ENCODE measurements at places on chromosomes 11 and 22.

- DNase-seq, result no peak
Observed at GRCh38 chr11:47338396-47339241, 13.9 kb downstream of the MYBPC3 start.

GRCh38 chr11:12989428-12990161, 19.5 kb upstream of the RASSF10 start:
- no peak for DNase-seq

DNA sequence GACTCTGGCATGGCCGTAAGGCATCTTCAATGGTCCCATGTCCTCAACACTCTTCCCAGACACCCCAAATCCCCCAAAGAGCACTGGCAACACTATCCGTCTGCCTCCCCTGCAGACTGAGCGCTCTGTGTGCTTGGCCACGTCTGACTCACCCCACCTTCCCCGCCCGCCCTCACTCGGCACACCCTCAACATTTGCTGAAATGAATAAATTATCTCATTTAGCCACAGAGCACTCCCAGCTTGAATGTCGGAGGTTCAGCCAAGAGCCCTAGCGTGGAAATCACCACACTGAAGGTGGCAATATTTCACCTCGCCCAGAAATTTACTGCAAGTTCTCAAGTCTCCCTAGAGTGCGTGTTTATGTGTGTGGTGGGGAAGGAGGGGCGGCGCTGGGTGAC, 46.6 kb upstream of the TCF20 start:
- no peak for DNase-seq

DNA sequence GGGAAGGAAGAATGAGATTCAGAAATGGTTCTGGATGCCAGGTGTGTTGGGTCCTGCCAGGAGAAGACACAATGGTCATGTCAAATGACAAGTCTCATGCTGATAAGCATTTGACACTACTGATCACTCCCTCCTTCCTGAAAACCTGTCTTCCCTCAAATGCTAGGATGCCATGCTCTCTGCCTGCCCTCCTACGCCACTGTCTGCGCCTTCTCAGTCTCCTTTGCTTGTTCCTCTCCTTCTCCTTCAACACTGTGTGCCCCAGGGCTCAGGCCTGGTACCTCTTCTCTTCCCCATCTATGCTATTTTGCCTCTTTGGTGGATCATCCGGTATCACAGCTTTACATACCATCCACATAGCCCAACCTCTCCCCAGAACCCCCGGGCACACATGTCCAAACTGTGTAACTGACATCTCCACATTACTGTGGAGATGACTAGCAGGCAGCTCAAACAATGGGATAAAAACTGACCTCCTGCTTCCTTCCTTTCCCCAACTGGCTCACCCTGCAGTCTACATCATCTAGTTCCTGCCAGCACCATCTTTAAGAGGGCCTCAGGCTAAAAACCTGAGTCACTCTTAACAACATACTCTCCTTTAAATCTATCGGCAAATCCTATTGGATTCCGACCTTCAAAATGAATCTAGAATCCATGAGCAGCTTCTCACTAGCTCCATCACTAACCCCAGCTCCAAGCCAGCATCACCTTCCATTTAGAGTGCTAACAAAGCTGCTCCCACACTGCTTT, 8.2 kb downstream of the AP1B1 start:
- no peak for DNase-seq

GRCh38 chr22:43697894-43698293, 114.2 kb downstream of the EFCAB6 start:
- no peak for DNase-seq

DNA sequence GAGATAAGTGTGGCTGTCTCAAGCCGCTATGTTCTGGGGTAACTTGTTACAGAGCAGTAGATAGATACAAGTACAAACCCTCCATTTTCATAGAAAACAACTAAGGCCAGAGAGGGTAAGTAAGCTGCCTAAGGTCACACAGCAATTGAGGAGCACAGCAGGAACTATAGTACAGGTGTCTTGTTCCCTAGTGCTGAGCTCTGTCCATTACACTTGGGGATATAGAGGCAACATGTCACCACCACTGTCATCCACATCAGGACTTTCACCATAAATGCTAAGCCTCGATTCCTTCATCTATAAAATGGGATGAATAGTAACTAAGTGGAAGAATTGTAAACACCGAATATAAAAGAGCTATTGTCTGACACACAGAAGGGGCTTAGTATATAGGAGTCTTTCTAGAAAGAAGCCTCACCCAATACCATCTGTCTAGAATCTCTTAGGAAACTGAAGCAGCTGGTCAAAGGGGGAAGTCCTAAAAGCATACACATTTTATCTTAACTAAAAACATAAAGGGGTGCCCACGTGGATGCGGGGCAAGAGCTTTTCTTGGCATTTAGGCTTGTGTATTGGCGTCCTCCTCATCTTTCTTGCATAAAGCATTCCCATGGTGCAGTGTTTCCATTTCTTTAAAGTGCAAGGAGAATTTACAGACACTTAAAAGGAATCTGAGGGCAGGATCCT, 93.8 kb upstream of the ALX4 start:
- DNase-seq, result no peak

- no peak for DNase-seq
Observed at GRCh38 chr11:65685981-65686380, 23.3 kb upstream of the RELA start.

- DNase-seq, result peak; percentile 13
Observed at GRCh38 chr11:132361011-132361550, 990.7 kb downstream of the NTM start.

- DNase-seq, result no peak
Observed at GRCh38 chr11:130834886-130835285, 81.4 kb downstream of the SNX19 start.

GRCh38 chr11:75474878-75475766, 42.1 kb upstream of the KLHL35 start:
- DNase-seq, result peak; percentile 35

- no peak for DNase-seq
Observed at GRCh38 chr22:49281467-49282340, 546.0 kb downstream of the BRD1 start.

GRCh38 chr11:13999704-14000103, 37.2 kb downstream of the SPON1 start:
- no peak for DNase-seq

DNA sequence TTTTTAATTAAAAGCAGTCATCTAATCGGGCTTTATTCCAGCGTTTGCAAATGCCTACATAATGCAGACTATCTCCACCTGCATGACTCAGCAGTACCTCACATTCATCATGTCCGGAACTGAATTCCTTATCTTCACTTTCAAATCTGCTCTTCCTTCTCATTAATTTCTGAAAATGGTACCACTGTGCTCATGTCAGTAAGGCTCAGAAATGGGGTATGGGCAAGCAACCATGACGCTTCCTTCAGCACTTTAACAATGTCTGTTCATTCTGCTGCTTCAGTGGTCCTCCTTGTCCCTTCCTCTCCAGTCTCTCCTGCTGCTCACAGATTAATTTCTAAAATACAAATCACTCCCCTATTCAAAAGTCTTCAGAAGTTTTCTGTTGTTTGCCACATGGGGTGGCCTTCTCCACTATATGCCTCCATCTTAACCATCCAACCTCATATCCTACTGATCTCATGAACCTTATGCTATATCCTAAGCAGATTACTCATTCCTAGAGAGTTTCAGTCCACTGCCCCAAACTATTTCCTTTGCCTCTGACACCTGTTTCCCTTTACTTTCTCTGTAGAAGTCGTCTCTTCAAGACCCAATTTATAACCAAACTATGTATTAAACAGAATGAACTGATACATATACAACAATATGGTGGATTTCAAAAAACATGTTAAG, 7.0 kb downstream of the GTF2H1 start:
- DNase-seq, result no peak

- DNase-seq, result peak; percentile 17
Observed at GRCh38 chr22:39253435-39254070, 8.8 kb upstream of the PDGFB start.

DNA sequence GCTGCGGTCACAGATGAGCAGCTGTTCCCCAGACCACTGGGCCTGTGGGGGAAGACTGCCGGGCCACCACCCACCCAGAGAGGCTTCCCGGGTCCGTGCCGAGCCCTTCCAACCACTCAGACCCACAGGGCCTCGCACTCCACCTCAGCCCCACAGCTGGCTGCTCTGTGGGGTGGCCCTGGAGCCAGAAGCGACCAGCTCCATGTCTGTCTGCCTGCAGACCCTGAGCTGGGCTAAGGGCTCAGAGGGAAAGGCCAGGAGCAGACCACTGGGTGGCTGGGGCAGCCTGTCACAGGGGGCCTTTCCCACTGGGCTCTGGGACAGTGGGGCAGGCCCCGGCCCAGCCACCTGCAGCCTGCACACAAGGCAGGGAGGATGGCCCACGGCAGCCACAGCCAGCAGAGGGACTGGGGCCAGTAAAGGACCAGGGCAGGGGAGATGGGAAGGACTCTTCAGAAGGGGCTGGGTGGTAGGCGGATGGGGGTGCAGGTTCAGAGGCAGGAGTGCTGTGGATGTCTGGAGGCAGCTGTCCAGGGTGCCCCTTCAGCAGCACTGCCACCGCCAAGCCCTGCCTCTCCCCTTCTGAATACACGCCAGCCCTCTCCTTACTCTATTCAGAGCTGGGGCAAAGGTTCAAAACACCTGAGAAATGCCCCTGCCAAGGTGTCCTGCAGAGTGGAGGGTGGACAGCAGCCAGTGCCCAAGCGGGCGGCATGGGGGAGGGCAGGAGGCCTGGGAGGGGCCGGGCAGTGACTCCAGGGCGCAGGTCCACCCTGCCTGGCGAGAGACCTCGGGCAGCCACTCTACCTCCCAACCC, 32.2 kb downstream of the GNB1L start:
- no peak for DNase-seq

DNA sequence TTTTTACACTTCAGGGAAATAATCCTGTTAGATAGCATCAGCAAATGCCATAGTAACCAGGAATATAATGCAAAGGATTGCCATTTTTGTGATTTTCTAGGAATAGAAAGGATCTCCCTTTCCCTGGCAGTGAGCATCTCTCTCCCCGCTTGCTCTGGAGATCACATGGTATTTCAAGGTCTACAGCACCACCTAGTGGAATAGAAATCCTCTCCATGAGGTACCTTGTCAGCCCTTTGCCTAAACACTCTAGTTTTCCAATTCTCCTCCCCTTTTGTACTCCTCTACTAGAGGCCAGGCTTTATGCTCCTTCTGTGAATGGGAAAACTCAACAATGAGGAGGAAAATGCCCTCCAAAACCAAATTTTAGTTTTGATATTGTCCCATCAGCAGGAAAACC, 78.4 kb downstream of the XRRA1 start:
- no peak for DNase-seq

DNA sequence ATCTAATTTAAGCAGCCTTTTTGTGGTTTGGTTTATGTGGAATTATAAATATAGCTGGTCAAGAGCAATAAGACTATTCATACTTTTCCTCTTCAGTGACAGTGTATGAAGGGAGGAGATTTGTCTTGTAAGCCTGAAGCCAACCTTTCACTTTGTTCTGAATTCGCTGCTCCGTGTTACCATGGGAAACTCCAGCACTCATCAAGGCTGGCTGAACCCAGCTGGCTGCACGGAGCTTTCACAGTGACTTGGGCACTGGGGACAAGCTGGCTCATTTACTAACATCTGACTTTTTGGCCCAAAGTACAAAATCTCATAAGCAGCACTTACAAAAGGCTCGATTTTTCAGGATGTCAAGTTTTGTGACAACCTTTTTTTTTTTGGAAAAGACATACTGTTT, 120.4 kb upstream of the GRIA4 start:
- DNase-seq, result no peak

GRCh38 chr11:64720640-64721358, 2.2 kb downstream of the NRXN2 start:
- no peak for DNase-seq

DNA sequence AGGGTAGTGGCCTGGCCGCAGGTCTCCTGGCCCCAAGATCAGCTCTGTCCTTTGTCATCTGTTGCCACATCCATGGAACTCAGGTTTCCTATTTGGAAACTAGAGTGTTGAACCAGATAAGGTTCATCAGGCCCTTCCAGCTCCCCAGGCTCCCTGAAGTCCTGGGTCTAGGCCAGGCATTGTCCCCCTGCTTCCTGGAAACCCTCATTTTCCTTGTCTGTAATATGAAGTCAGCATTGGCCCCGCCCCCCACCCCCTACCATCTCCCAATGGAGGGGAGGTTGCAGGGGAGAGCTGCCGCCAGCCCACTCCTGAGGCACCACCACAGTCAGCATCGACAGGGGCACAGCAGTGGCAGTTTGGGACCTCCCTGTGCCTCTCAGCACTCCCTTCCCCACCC, 9.0 kb upstream of the MS4A10 start:
- no peak for DNase-seq

DNA sequence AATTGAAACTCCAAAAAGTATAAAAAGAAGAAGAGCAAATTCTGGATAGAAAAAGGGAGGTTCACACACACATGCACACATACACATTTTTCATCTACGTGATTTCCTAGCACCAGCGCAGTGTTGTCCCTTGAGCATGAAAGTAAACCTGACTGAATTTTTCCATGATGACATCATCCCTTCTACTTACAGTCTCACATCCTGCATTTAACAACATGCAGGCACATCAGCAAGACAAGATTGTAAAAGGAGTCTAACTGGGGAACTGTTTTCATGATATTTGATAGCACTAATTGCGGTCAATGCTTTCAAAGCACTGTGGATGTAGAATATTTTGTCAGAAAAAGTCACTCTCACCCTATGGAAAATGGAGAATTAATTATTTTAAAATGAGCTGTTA, 36.6 kb downstream of the GAS2 start:
- peak; percentile 40 for DNase-seq

DNA sequence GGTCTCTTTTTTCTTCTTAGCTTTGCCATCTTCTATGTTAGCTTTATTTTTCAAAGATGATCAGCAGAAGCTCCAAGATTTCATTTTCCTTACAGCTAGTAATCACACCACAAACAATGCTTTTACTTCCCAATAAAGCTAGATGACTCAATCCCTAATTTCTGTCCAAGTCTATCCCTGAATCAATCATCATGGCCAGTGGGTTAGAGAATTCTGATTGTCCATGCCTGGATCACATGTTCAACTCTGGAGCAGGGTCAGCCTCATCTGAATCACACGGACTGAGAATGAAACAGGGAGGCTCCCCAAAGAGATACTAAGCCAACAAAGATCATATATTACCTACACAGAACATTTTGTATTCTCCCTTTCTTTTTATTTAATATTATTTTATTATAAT, 79.6 kb downstream of the BBOX1 start:
- no peak for DNase-seq

DNA sequence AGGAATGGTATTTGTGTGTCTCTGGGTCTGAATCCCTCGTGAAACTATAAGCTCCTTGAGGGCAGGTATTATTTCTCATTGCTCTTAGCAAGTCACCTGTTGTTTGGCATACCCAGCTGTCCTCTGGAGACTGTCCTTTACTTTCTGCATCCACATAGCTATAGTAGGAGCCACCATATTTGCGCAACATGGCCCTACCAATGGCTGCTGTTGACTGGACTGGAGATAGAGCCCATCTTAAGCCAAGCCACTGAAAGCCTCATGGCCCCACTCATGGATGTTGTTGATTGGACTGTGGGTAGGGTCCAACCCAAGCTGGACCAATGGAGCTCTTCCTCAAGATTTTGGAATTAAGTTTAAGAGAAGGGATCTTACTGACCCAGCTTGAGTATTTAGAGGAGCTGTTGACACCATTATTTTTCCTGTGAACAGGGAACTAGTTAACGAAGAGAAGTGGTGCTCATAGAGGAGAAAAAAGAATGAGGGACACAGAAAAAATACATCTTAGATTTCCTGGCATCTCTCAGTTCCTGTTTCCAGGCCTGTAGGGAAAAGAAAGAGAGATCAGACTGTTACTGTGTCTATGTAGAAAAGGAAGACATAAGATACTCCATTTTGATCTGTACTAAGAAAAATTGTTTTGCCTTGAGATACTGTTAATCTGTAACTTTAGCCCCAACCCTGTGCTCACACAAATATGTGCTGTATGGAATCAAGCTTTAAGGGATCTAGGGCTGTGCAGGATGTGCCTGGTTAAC, 47.2 kb downstream of the LRRC74B start:
- no peak for DNase-seq

Measured in NCI-H510A (cell line).